ENCODE measurements at places on chromosomes 4 and X.

DNA sequence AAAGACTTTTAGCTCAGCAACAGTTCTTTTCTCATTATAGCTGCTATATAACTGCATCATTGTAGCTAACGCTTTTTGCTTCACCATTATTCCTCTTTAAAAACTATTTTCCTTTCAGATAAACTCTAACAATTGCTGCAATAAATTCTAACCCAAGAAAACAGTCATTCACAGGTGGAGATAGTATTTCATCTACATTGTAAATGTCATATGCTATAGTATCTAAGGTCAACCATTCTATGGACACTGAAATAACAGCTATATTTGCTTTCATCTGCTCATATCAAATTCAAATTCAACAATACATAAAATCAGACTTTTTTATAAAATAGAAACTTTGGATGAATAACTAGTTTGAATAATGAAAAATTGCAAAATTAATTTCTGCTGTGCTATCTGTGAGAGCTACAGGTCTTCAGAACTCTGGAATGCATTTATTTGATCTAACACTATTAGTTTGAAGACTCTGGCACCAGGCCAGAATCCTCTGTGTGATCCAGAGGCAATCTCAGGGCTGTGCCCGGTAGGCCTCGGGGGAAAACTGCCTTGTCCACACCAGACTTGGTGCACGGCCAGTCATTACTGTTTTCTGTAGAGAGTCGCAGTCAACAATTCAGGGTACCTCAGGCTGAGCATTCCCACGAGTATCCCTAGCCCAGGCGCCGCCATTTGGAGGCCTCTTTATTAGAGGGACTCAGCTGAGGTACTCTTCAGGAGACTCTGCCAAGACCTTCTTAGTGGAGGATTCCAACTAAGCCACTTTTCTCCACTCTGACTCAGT is 332.4 kb downstream of the SLC7A11 start:
- no peak for DNase-seq

DNA sequence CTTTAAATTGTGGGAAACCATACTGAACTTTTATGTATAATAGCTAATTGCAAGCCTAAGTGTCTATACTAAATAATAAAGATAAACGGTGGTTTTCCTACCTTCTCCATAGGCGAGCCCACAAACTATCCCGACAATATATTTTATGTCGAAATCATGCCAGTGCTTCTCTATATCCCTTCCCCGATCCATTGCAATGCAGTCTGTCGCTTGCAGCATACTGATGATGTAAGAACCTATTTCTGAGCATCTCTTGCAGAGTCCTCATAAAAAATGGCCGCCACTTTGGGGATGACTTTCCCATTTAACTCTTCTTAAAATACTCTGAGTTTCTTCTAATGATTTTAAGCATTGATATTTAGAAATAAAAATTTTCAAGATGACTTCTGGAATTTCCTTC is 58.1 kb upstream of the TLR3 start:
- DNase-seq: no peak

DNA sequence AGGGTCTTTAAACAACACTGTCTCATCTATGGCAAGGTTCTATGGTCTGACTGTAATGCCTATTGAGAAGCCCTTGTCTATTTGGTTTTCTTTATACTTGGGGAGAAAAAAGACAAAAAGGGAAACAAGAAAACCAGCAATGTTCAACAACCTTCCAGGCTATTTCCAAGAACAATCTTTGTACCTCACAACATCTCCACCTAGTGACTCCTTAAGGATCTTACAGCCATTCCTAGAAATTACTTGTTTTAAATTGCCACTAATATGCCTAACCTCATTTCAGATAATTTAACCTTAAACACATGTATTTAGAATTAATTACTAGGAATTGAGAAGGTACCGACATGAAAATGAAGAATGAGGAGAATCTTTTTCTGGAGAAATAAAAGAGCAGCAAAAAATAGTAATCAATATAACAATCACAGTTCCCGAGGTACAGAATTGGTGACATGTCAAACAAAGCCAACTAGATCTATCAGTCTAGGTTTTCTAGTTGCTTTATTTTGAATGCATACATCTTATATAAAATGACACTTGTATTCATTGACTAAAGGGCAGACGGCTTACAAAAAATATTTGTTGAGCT is 1.6 kb upstream of the RBM46 start:
- no peak for DNase-seq

DNA sequence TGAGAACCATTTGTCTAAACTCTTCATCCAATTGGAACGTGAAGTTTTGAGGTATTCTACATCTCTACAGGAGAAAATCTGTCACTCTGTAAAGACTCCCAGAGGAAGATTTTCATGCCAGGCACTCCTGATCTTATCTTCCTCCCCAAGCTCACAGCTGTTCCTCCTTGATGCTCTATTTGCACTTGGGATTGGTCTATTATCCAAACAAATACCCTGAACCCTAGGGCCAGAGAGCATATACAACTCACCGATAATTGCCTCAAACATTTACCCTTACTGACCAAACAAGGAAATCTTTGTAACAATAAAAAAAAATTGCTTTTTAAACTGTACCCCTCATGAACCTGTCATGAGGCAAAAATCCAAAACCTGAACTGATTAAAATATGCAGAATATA is 372.7 kb downstream of the SH2D1A start:
- no peak for DNase-seq

DNA sequence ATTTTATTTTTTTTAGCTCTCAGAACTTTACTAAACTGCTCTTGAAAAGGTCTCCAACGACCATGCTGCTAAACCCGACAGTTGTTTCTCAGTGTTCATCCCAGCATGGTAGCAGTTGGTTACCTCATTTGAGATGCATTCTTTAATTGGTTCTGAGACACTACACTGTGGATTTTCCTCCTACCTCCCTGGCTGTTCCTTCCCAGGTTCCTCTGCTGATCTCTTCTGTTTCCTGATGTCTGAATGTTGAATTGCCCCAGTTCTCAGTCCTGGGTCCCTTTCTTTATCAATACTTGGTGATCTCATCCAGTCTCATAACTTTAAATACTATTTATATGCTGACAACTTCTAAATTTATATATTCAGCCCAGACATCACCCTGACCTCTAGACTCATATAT is 19.1 kb upstream of the TMEM165 start:
- no peak for DNase-seq

- no peak for DNase-seq
These were observed 75.7 kb upstream of the ARHGAP24 start for GRCh38 chr4:85399270-85399669.

DNA sequence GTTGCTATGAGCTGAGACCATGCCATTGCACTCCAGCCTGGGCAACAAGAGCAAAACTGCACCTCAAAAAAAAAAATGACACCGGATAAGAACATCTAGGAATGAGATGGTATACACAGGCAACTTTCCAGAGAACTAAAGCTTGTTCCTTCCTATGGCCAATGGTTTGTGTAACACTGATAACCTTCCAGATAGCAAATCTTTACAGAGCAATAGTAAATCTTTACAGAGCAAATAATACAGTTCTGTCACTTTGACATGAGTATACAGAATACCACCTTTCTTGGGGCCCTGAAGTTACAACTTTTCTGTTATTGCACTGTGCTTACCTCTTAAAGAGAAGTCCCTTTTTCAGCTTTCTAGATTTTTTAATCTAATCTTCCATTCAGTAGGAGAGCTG is 91.6 kb downstream of the CD99L2 start:
- no peak for DNase-seq

- DNase-seq: no peak
These were observed 82.5 kb downstream of the GATB start for GRCh38 chr4:151678048-151678872.

- no peak for DNase-seq
These were observed 71.3 kb upstream of the SPRY1 start for GRCh38 chr4:123325241-123325681.

- DNase-seq: no peak
These were observed 69.9 kb downstream of the ARHGAP10 start for GRCh38 chr4:147801820-147802219.

GRCh38 chrX:17737986-17738713 is 857 bp downstream of the SCML1 start:
- DNase-seq: no peak

DNA sequence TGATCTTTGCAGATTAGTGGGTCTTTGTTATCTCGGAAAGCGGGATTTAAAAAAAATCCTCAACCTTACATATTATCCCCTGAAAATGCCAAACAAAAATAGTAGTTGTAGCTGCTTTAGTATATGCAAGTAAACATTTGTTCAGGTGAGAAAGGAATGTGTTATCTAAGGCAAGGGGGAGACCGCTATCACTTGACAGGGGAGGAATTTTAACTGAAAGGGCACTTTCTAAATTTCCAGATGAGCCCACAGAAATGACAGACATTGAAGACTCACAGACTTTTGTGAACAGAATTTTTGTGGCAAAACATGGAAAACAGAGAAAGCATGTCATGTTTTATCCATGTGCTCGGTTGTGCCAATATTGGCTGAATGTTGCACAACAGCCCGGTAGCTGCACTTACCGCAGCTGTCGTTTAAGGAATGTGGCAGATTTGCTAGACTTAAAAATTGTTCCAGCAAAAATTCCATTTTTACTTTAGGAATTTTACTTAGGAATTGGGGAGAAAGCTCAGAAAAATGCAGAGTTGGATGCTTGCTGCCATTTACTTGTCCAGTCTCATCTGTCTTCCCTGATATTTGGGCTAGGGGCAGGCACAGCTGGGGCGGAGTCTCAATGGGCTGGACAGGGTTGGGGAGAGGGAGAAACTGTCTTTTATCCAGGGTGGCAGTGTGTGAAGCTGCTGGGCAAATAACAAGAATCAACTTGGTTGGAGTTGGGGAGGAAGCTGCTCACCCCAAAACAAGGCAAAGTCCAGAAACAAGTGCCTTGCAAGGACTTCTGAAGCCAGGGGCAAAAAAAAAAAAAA is 94.6 kb upstream of the RPS6KA3 start:
- no peak for DNase-seq

DNA sequence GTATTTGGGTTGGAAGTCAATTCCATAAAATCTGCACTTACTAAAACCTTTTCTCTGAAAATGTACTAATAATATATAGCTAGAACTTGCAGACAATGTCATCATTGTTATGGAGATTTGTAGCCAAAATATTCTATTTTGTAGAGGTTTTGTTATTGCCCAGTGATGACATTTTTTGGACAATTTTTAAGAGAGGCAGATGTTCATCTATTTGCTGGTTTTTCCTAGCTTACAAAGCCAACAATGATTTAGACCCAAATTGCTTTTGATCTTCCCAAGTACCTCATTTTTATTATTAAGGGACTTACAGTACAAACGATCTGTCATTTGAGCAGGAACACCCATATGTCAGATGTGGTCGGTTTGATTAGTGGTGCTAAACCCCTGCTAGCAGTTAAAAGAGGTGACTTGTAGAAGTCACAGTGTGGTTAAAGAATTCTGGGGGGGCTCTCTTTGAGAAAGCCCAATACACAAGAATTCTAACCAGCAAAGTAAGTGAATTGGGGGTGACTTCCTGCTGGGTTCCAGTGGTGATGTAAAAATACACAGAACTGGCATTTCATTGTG is 136.2 kb downstream of the KIT start:
- DNase-seq: no peak

GRCh38 chrX:154738011-154738738 is 12.7 kb downstream of the GAB3 start:
- no peak for DNase-seq

GRCh38 chr4:142567199-142567598 is 278.9 kb downstream of the INPP4B start:
- DNase-seq: no peak

DNA sequence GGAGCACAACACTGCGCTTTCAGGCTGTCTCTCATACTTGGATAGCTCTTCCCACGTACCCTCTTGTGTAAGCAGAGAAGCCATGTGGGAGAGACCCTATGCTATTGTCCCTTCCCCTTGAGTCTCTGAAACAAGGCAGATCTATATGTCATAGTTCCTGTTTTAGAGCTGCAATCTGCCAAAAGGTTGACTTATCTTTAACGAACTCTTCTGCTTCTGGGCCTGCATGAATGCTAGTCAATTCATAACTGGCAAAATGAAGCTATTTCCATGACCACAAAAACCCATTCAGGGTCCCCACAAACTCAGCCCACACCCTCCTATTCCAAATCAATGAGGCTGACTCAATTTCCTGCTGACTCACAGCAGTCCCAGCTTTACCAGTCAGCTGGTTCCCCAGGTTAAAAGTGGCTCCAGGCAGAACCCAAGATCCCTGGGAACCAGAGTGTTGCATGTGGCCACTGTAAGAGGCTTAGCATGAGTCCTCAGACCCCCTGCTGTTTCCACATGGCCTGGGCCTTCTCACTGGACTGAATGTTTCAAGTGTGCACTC is 25.3 kb upstream of the SOD3 start:
- no peak for DNase-seq

- DNase-seq: no peak
These were observed 12.2 kb upstream of the TMEM128 start for GRCh38 chr4:4260185-4260751.

DNA sequence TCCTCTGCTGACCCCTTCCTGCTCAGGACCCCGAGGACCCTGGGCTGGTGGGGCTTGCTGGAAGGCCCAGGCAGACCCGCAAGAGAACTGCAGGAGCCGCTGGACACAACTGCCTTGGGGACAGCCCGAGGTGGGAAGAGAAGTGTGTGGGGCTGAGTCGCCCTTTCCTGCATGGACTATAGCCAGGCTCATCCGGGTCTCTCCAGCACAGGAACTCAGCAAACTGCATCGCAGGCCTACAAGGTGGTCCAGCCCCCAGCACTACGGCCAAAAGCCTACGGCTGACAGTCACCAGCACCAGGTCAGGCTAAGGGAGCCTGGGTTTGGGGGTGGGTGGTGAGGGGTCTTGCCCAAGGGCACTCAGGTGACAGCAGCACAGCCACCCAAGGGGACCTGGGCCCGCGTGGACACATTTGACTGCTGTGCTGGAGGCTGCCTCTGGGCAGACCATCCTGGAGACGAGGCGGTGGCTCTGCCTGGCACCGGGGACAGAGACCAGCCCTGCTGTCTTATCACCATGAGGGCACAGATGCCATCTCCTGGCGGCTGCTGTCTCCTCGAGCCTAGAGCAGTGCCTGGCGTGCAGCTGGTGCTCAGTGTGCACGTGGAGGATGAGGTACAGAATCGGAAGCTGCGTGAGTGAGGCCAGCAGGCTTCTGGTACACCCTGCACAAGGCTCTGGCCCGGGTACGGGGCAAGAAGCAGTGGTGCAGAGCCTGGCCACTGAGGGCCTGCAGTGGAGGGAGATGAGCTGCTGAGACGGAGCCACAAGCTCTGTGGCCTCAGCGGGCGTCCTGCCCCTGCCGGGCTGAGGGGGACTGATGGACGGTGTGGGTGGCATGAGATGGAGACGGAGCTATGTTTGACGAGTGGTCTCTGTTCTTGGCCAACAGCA is 15.1 kb downstream of the LRPAP1 start:
- no peak for DNase-seq

GRCh38 chrX:122863067-122863466 is 321.0 kb upstream of the GRIA3 start:
- no peak for DNase-seq

GRCh38 chr4:77156912-77157858 is at the start of gene CCNG2:
TSS of gene CCNG2 (plus strand) at chr4:77157207. CDS start at chr4:77158533, 1,326 bp downstream.
- peak; percentile 80 for DNase-seq

DNA sequence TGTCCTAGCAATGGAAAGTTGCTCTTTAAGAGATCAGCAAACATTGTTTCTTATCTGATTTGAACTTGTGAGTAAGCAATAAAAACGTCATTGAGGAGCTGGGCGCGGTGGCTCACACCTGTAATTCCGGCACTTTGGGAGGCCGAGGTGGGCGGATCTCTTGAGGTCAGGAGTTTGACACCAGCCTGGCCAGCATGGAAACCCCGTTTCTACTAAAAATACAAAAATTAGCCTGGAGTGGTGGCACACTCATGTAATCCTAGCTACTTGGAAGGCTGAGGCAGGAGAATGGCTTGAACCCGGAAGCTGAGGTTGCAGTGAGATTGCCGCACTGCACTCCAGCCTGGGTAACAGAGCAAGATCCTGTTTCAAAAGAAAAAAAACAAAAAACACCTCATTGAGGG is 11.2 kb upstream of the PLAC8 start:
- DNase-seq: no peak

Measured in stimulated activated CD8-positive, alpha-beta memory T cell treated with anti-CD3 and anti-CD28 coated beads, Interleukin-4, amount 100 ng/mL, for 1 hour (primary cell).